ENCODE measurements at places on chromosomes 7 and 10.

DNA sequence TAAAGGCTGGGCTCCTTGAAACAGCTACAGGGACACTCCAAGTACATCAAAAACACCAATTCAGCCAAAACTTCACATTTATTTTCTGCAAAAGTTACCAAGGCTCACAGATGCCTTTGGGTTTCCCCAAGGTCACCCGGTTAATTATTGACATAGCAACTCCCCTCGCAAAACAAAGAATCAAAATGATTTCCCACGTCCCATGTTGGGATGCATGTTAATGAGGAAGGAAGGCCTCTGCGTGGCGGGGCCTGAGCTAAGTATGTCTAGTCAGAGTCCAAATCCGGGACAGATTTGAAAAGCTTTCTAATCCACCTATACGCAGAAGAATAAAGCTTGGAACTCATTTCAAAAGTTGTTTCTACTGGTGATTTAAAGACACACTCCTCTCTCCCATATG lies 535 bp upstream of the TMEM72 start:
- no peak for DNase-seq
- peaks cover 6% of the 10 kb centered on the region for H3K27me3 ChIP-seq
- peaks cover 45% of the 10 kb centered on the region for H3K4me1 ChIP-seq
- no peaks in the 10 kb centered on the region for H3K36me3 ChIP-seq

GRCh38 chr7:100483090-100483721 lies 521 bp upstream of the NYAP1 start:
- H3K4me1 ChIP-seq, result peaks cover 21% of the 10 kb centered on the region
- no peaks in the 10 kb centered on the region for H3K36me3 ChIP-seq
- no peaks in the 10 kb centered on the region for H3K27me3 ChIP-seq

DNA sequence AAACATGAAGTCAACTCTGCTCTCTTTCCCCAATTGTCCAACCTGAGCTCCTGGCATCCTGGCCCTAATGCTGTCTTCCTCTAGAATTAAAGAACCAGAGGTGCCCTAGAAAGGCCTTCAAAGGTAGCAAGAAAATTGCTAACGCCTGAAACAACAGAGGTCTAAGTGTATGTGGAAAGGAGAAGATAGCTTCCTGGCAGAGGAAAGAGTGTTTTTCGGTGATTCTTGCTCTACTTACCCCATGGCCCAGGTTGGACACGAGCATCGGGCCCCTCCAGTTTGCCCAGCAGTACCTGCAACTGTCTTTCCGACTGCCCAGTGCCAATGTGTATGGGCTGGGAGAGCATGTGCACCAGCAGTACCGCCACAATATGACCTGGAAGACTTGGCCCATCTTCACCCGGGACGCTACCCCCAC lies 22.2 kb downstream of the MGAM2 start:
- no peaks in the 10 kb centered on the region for H3K27me3 ChIP-seq
- H3K4me1 ChIP-seq, result no peaks in the 10 kb centered on the region
- H3K36me3 ChIP-seq, result no peaks in the 10 kb centered on the region
- DNase-seq, result no peak

- no peak overlapping the region for H3K27ac ChIP-seq
- H3K4me3 ChIP-seq, result no peak overlapping the region
- H3K36me3 ChIP-seq, result peaks cover 3% of the 10 kb centered on the region
- no peaks in the 10 kb centered on the region for H3K27me3 ChIP-seq
- H3K4me1 ChIP-seq, result no peaks in the 10 kb centered on the region
These were observed 70.3 kb upstream of the PIP4K2A start for GRCh38 chr10:22784668-22785067.

- no peak overlapping the region for H3K4me3 ChIP-seq
- no peak for DNase-seq
- H3K27ac ChIP-seq, result no peak overlapping the region
- H3K36me3 ChIP-seq, result no peaks in the 10 kb centered on the region
These were observed 56.1 kb downstream of the ZNF783 start for GRCh38 chr7:149317986-149318672.

- peaks cover 3% of the 10 kb centered on the region for H3K36me3 ChIP-seq
- peak overlapping the region; percentile 14 for H3K4me3 ChIP-seq
- DNase-seq, result no peak
- no peaks in the 10 kb centered on the region for H3K27me3 ChIP-seq
These were observed 28.5 kb upstream of the ASCC1 start for GRCh38 chr10:72244573-72245038.

GRCh38 chr7:123230147-123230546 lies 30.4 kb upstream of the SLC13A1 start:
- H3K27me3 ChIP-seq, result no peaks in the 10 kb centered on the region
- H3K36me3 ChIP-seq, result no peaks in the 10 kb centered on the region
- no peaks in the 10 kb centered on the region for H3K4me1 ChIP-seq
- no peak overlapping the region for H3K4me3 ChIP-seq
- no peak overlapping the region for H3K27ac ChIP-seq

DNA sequence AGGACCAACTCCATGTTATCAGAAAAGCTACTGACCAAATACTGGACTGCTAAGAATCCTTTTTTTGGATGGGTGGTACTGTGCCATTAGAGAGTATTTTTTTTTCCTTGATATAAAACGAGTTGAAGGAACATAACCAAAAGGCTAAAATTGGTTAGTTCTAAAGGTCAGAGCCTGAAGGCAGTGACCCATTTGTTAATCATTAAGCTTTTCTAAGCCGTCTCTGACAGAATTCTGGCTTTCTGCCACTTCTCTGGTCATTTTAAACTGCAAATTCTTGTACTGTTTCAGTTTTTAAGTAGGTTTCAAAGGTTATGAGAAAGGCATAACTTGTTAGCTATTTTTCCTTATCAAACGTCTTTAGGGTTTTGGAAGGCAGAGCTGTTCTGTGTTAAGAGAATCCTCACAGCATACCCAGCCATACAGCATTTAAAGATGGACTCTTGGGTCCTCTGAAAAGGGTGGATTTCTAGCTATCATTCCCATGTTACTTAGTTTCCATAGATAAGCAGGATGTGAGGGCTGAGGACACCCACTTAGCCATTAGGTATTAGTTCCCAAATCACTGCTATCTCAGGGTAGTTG lies 196.8 kb downstream of the RNLS start:
- DNase-seq, result no peak
- peaks cover 15% of the 10 kb centered on the region for H3K4me1 ChIP-seq
- H3K4me3 ChIP-seq, result no peak overlapping the region
- no peak overlapping the region for H3K27ac ChIP-seq
- H3K36me3 ChIP-seq, result peaks cover 4% of the 10 kb centered on the region

GRCh38 chr10:126997801-126998590 lies 92.8 kb downstream of the DOCK1 start:
- H3K27me3 ChIP-seq, result no peaks in the 10 kb centered on the region
- H3K27ac ChIP-seq, result no peak overlapping the region
- no peak for DNase-seq
- H3K36me3 ChIP-seq, result peaks cover 59% of the 10 kb centered on the region
- H3K4me1 ChIP-seq, result no peaks in the 10 kb centered on the region

DNA sequence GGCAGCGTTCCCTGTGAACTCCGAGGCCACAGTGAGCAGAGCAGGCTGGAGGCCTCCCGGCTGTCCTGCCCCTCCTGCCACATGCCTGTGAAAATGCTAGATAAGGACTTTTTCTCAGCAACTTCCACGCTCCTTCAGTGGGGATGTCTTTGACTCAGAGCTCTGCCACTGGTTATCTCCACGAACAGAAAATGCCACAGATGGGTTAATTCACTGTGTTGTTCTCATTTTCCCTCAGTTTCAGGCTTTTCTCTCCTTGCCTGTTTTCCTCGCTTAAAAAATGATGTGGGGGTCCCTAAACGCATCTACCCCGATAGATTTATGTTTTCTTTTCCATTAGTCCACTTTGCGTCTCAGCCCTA lies 51.3 kb downstream of the IKZF1 start:
- peaks cover 7% of the 10 kb centered on the region for H3K27me3 ChIP-seq
- H3K36me3 ChIP-seq, result no peaks in the 10 kb centered on the region
- peaks cover 7% of the 10 kb centered on the region for H3K4me1 ChIP-seq
- H3K4me3 ChIP-seq, result no peak overlapping the region

- H3K4me3 ChIP-seq, result no peak overlapping the region
- peaks cover 65% of the 10 kb centered on the region for H3K36me3 ChIP-seq
- no peaks in the 10 kb centered on the region for H3K27me3 ChIP-seq
- H3K27ac ChIP-seq, result peak overlapping the region; percentile 57
- H3K4me1 ChIP-seq, result peaks cover 15% of the 10 kb centered on the region
These were observed 51.5 kb downstream of the WDR37 start for GRCh38 chr10:1107679-1108078.

DNA sequence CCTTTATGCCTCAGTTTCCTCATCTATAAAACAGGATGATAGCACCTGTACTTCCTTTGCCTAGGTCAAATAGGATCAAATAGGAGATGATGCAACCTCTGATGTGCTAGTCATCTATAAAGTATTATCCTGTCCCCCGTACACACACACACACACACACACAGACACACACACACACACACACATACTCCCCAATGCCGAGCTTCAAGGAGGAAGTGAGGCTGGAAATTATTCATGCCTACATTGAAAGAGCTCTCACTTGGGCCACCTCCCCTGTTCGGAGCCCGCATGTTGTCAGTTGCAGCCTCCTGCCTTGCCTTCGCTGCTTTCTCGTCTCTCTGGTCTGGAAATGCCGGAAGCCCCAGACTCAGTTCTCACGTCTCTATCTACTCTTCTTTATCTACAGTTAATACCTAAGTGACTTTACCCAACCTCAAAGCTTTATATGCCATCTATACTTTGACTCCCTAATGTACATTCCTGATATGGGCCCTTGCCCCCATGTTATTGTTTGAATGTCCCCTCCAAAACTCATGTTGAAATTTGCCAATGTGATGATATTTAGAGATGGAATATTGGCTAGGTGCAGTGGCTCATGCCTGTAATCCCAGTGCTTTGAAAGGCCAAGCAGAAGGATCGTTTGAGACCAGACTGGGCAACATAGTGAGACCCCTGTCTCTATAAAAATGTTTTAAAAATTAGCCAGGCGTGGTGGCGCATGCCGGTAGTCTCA lies 6.9 kb upstream of the UBE2H start:
- DNase-seq, result no peak
- H3K36me3 ChIP-seq, result no peaks in the 10 kb centered on the region
- H3K4me3 ChIP-seq, result peak overlapping the region; percentile 20

DNA sequence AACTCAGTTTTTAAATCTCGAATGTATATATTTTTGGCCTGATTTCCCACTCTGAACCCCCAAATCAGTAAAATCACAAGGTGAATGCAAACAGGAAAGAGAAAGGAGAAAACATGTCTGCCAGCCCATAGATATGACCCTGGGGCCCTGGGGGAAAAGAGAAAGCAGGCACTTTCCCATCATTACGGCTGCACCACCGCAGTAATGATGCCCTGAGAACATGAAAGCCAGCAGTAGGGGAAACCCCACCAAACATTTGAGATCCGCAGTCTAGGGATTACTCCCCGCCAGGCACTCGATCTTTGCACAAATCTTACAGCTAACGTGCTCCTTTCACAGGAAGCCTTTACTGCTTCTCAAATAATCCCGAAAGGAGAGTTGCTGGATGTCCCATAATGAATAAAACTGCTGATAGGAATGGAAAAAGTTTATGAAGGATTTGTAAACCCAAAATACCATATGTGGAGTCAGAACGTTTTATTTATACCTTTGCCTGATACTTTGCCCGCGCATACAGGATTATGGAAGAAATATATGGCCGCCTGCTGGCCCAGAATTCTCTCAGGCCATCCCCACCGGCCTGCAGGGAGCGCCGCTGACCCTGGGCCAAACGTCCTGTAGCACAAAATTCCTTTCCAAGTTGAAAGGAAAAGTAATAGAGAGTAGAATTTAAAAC lies 180.0 kb upstream of the INHBA start:
- no peak overlapping the region for H3K4me3 ChIP-seq
- peaks cover 8% of the 10 kb centered on the region for H3K27me3 ChIP-seq
- no peaks in the 10 kb centered on the region for H3K36me3 ChIP-seq
- no peak overlapping the region for H3K27ac ChIP-seq
- no peak for DNase-seq
- no peaks in the 10 kb centered on the region for H3K4me1 ChIP-seq

DNA sequence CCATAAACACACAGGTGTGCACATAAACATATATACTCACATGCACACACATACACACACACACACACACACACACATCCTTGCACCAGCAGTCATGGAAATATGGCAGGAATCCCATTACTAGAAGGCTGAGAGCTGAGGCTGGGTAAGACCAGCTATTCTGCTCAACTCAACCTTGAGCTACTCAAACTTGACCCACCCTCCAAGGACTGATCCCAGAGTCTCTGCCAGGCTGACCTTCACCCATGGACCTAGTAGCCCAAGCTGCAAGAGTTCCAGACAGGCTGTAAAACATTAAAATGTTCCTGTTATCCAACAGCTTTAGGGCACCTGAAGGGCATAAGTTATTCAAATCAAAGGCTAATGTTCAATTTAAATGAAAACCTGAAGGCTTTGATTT lies 134.6 kb downstream of the FRMD4A start:
- peaks cover 21% of the 10 kb centered on the region for H3K27me3 ChIP-seq
- H3K4me1 ChIP-seq, result peaks cover 31% of the 10 kb centered on the region
- H3K36me3 ChIP-seq, result no peaks in the 10 kb centered on the region
- H3K4me3 ChIP-seq, result no peak overlapping the region

- no peaks in the 10 kb centered on the region for H3K36me3 ChIP-seq
- H3K27me3 ChIP-seq, result peaks cover 31% of the 10 kb centered on the region
- no peak within 1 kb of the TSS for H3K27ac ChIP-seq
- peak within 1 kb of the TSS; percentile 77 for H3K4me3 ChIP-seq
- peak; percentile 82 for DNase-seq
These were observed at the start of gene ELFN1 for GRCh38 chr7:1669954-1670893. Gene ELFN1 (plus strand): TSS chr7:1670277. CDS start chr7:1744597, 74,320 bp downstream.

DNA sequence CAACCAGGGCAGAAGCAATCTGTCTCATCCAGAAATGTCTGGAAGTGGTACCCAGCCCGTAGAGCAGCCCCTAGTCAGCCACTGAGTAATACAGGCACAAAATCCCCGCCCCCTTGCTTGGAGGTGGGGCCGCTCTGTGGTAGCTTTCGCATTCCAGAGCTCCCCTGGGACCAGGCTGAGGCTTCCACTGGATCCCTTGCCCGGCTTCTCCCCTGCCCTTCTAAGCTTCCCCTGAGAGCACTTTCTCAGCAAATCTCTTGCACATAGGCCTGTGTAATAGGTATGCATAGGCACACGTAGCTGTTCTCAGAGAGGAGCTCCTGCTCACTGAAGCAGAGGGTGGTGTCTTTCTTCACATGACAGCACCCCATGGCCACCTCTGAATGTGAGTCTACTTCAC lies 144.2 kb downstream of the BMS1 start:
- H3K27ac ChIP-seq, result no peak overlapping the region
- H3K36me3 ChIP-seq, result no peaks in the 10 kb centered on the region
- no peak overlapping the region for H3K4me3 ChIP-seq
- H3K4me1 ChIP-seq, result peaks cover 12% of the 10 kb centered on the region
- H3K27me3 ChIP-seq, result peaks cover 49% of the 10 kb centered on the region

DNA sequence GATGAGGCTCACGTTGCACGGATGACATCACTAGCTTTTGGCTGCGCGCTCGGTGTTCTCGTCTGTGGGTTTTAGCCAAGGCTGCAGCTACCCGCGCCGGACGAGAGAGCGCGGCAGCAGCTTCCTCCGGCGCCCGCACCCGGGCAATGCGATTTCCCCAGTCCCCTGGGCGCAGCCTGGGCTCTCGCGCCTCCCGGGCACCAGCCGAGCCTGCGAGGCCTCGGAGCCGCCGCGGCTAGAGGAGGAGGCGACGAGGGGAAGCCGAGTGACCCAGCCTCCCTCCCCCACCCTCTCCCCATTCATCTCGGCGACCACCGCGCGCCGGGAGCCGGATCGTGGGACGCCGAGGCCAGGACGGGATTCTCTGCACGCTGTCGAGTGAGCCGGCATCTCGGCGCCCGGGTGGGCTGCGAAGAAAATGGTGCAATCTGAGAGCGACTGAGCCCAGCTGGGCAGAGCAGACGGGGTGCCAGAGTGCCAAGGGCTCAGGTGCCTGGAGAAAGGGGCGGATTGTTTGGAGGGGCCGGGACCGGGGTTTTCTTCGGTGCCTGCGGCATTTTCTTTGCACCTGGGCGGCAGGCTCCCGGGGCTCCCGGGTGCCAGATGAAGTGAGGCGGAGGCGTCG lies 1.2 kb upstream of the TMEM178B start:
- peak; percentile 74 for DNase-seq
- H3K36me3 ChIP-seq, result no peaks in the 10 kb centered on the region
- peak overlapping the region; percentile 88 for H3K4me3 ChIP-seq
- H3K27me3 ChIP-seq, result peaks cover 47% of the 10 kb centered on the region
- H3K4me1 ChIP-seq, result no peaks in the 10 kb centered on the region
- peak overlapping the region; percentile 51 for H3K27ac ChIP-seq

Measured in type B pancreatic cell (in vitro differentiated cells).